Sigmoid colon (tissue), 7 donors: ENCODE measurements at places on chromosomes 13 and 19. TPM values are rescaled to one million over a fixed set of nuclear protein-coding genes. Genes with fewer than 3 reads are reported as not detected.

The RAB4B gene
- total RNA-seq, result 21.3 TPM

DNA sequence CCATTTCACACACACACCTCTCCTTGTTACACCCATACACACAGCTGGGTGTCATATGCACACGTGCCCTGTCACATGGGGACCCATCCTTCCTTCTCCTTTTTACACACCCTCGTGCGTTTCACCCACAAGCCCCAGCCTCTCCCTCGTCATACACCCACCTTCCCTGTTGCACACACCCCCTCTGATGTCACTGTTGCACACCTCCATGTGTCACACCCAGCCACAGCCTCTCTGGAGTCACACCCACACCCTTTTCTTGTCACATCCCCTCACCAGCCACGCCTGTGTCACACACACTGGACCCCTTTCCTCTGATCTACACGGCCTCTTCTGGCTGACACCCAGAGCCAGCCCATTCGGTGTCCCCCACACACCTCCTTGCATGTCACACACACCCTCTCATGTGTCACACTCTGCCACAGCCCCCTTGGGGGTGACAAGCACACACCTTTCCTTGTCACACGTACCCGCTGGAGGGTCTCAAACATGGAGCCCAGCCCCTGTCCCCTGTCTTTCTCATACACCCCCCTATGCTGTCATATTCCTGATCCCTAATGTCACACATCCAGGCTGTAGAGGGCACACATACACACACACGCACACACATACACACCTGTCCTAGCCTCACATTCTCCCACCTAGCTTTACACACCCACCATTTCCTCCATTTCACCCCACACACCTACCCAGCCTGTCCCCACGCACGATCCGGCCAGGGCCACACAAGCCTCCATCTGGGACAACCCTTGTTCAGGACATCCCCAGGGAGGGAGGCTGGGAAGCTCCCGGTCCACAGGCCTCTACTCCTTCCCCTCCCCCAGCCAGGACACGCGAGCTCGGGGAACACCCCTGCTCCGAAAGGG, 1.4 kb downstream of the NOVA2 start:
- no peak for DNase-seq

- no peak for DNase-seq
Observed at GRCh38 chr19:47110521-47111005, 3.0 kb downstream of the ZC3H4 start.

GRCh38 chr19:47253467-47253881, 2.9 kb upstream of the CCDC9 start:
- no peak for DNase-seq

GRCh38 chr13:28044608-28045007, 55.8 kb downstream of the FLT3 start:
- DNase-seq, result no peak
